Neural crest cell (in vitro differentiated cells): ENCODE measurements at places on chromosomes 16 and 17. TPM values are rescaled to one million over a fixed set of nuclear protein-coding genes. Genes with fewer than 3 reads are reported as not detected.

DNA sequence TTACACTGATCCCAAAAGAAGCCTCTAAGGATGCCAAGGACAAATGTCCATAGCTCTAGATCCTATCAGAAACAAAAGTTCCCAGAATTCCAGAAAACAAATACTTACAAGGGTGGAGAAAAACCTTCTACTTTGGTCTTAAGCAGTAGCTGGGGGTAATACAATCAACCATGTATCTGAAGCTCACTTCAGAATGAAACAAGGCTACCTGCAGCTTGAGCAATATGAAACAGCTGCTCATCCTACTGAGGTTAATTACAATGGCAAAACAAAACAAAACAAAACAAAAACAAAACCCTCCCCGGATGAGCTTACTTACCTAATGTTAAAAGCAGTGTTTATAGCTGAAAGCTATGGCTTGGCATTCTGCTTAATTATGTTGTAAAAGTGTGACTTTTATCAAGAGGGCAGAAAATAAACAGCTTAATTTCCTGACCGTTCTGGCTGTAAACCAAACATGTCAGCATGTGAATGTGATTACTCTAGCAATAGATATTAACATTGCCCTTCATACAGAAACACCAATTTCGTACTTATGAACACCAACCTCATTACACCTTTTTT, 10.5 kb downstream of the PDZD9 start:
- H3K27me3 ChIP-seq: no peaks in the 10 kb centered on the region
- no peak overlapping the region for H3K27ac ChIP-seq
- H3K4me1 ChIP-seq: no peaks in the 10 kb centered on the region
- no peak for DNase-seq

GRCh38 chr16:81931927-81932326, 79.3 kb downstream of the SDR42E1 start:
- H3K4me1 ChIP-seq: peaks cover 8% of the 10 kb centered on the region
- no peak overlapping the region for H3K27ac ChIP-seq
- no peaks in the 10 kb centered on the region for H3K36me3 ChIP-seq
- H3K27me3 ChIP-seq: no peaks in the 10 kb centered on the region

DNA sequence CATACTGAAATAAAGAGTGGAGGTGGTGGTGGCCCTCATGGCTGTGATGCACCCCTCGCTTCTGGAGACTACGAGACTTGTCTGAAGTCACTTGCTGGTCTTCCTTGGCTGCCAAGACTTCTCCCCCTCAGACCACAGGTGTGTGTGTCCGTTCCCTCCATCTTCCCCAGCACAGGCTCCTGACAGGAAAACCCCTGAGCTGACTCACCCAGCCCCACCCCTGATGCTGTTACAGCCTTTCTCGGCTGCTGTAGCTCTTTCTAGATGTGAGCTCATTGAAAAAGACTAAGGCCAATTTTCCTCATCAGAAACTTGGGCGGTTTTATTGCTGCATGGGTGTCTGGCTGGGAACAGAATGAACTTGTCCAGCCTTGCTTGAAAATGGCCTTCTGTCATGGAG, 296.9 kb downstream of the TMEM114 start:
- H3K4me3 ChIP-seq: no peak overlapping the region
- DNase-seq: no peak
- H3K4me1 ChIP-seq: no peaks in the 10 kb centered on the region

- H3K27me3 ChIP-seq: no peaks in the 10 kb centered on the region
- no peaks in the 10 kb centered on the region for H3K4me1 ChIP-seq
- peaks cover 18% of the 10 kb centered on the region for H3K36me3 ChIP-seq
- H3K4me3 ChIP-seq: no peak overlapping the region
- no peak for DNase-seq
- H3K27ac ChIP-seq: no peak overlapping the region
Measured at GRCh38 chr17:17216776-17217175, 10.6 kb upstream of the PLD6 start.

- no peaks in the 10 kb centered on the region for H3K36me3 ChIP-seq
- no peak for DNase-seq
- H3K4me3 ChIP-seq: no peak overlapping the region
- peaks cover 4% of the 10 kb centered on the region for H3K4me1 ChIP-seq
- H3K27ac ChIP-seq: no peak overlapping the region
Measured at GRCh38 chr16:87922250-87922871, 14.0 kb downstream of the CA5A start.

GRCh38 chr17:80774146-80774545, 217.5 kb upstream of the CHMP6 start:
- no peak for DNase-seq
- H3K27ac ChIP-seq: no peak overlapping the region
- no peak overlapping the region for H3K4me3 ChIP-seq
- peaks cover 16% of the 10 kb centered on the region for H3K4me1 ChIP-seq
- H3K27me3 ChIP-seq: no peaks in the 10 kb centered on the region

- peaks cover 15% of the 10 kb centered on the region for H3K27me3 ChIP-seq
- H3K27ac ChIP-seq: no peak overlapping the region
- H3K4me1 ChIP-seq: no peaks in the 10 kb centered on the region
- no peak overlapping the region for H3K4me3 ChIP-seq
- DNase-seq: no peak
- H3K36me3 ChIP-seq: no peaks in the 10 kb centered on the region
Measured at GRCh38 chr17:59433586-59433985, 102.1 kb downstream of the YPEL2 start.

DNA sequence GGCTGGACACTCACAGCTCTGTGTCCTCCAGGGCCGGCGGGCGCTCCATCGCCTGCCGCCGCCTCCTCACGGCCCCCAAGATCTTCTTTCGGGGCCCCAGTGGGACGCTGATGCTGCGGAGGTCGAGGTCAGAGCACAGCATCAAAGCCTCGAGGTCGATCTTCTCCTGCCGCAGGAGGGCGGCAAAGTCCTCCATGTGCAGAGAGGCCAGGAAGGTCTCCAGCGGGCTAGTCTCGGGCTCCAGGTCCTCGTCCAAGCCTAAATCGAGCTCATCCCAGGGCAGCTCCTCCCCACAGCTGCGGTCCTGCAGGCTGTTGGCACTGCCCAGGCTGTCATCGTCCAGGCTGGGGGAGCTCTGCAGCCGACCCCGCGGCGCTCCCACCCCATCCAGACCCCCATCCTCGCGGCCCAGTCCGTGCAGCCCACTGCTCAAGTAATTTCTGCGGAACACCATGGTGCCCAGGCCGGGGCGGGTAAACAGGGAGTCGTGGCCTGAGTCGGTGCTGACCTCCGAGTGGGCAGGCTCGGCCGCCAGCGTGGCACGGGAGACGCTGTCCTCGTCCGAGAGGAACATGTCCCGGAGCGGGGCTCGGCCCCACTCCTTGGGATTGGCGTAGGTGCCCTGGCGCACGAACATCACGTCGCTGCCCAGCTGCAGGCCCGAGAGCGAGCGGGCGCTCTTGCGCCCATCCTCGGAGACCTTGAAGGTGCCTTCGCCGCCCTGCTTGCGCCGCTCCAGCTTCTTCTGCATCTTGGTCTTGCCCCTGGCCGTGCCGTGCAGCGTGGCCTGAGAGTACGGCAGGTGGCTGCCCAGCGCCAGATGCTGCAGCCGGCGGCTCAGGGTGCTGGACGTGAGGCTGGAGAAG, 3.4 kb downstream of the USH1G start:
- DNase-seq: no peak
- no peak overlapping the region for H3K27ac ChIP-seq
- no peaks in the 10 kb centered on the region for H3K4me1 ChIP-seq
- peaks cover 43% of the 10 kb centered on the region for H3K27me3 ChIP-seq

GRCh38 chr17:7289256-7290032, 5.0 kb downstream of the YBX2 start:
- peaks cover 42% of the 10 kb centered on the region for H3K27me3 ChIP-seq
- H3K27ac ChIP-seq: no peak overlapping the region
- peaks cover 10% of the 10 kb centered on the region for H3K4me1 ChIP-seq

DNA sequence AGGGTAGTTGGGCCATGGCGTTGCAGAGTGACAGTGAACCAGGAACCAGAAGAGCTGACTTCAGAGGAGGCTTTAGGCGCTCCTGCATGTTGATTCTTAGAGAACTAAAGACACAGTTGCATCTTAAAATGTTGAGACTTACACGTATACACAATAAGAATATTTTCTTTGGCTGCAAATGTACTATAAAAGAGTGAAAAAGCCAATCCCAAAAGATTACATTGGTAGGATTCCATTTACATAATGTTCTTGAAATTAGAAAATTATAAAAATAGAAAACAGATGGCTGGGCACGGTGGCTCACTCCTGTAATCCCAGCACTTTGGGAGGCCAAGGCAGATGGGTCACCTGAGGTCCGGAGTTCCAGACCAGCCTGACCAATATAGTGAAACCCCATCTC, 738.8 kb downstream of the WWOX start:
- H3K4me3 ChIP-seq: no peak overlapping the region
- H3K36me3 ChIP-seq: no peaks in the 10 kb centered on the region
- no peak overlapping the region for H3K27ac ChIP-seq
- no peaks in the 10 kb centered on the region for H3K27me3 ChIP-seq

DNA sequence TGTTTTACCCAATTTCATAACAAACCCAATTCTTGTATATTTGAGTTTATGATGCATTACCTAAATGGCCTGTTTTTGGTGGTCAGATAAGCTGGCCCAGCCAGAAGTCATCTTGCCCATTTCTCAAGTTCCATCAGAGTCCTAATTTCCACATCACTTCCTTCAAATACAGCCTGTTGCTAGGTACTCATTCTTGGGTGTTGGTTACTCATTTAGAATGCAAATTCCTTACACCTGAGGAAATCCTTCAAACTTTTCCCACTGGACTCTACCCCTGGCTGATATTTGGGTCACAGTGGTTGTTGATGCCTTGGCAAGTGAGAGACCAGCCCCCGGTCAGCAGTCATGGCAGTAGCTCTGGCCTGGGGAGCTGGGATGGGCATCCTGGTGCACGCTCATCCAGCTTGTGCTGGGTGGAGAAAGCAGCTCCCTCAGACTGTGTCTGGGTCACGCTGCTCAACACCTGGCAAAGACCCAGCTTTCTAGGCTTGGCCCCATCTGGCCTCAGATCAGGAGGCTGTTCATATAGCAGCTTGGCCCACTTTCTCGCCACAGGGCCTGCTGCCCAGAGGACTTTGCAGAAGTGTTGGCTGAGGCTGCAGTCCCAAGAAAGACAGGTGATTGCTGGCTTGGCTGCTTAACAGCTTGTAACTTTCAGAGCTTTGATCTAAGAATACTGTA, 25.8 kb downstream of the WSB1 start:
- peaks cover 6% of the 10 kb centered on the region for H3K4me1 ChIP-seq
- peaks cover 13% of the 10 kb centered on the region for H3K36me3 ChIP-seq
- H3K4me3 ChIP-seq: no peak overlapping the region
- DNase-seq: no peak
- no peaks in the 10 kb centered on the region for H3K27me3 ChIP-seq

DNA sequence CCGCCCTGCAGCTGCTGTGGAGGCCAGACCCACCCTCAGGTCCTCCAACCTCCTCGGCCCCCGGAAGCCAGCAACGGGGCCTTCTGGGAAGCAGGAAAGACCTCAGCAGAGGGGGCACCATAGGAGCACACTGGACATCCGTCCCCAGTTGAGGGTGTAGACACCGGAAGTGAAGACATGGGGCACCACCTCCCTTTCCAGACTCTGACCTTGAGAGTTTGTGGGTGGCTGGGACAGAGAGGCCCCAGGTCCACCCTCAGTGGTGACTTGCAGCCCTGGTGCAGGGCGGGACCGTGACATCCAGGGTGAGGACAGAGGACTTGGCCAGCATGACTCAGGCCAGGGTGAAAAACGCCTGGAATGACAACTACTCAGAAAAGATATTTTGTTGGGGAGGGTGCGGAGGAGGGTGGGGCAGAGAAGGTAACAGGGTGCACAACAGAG, 19.9 kb downstream of the CEP295NL start:
- peaks cover 59% of the 10 kb centered on the region for H3K4me1 ChIP-seq
- peak overlapping the region; percentile 84 for H3K4me3 ChIP-seq
- DNase-seq: no peak

- no peaks in the 10 kb centered on the region for H3K36me3 ChIP-seq
- no peak overlapping the region for H3K4me3 ChIP-seq
- DNase-seq: no peak
- peaks cover 37% of the 10 kb centered on the region for H3K27me3 ChIP-seq
Measured at GRCh38 chr17:74196541-74197317, 6.7 kb upstream of the RPL38 start.

DNA sequence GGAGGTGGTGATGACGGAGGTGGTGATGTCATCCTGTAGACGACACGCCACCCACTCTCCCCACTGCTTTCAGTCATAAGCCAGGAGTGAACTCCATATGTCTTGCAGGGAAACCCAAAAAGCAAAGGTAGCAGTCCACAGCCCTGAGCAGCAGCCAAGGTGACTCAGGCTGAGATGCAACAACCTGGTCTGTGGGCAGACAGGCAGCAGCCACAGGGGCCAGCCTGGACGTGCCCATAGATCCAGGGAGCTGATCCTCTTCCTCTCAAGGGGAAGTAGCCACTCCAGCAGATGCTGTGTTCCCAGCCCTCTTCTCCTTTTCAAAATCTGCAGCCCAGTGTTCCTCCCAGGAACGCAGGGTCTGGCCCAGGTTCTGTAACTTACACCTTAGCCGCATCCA, 17.3 kb upstream of the CIITA start:
- H3K27me3 ChIP-seq: peaks cover 45% of the 10 kb centered on the region
- no peaks in the 10 kb centered on the region for H3K4me1 ChIP-seq
- no peak overlapping the region for H3K27ac ChIP-seq
- DNase-seq: no peak
- H3K4me3 ChIP-seq: no peak overlapping the region

DNA sequence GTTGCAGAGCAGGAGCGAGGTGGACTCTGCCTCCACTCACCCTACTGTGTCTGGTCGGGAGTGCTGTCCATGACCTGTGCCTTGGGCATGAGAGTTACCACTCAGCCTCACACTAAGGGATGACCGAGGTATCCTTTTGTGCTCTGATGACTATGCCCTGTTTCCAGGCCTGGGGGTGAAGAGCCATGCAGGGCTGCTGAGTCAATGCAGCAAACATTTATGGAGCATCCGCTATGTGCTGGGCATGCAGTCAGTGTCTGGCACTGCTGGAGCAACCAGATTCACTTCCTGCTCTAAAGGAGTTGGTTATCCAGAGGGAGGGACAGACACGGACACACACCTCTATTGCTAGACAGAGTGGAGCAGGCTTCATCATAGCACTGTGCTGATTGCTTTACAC, 7.6 kb upstream of the HNF1B start:
- peaks cover 63% of the 10 kb centered on the region for H3K27me3 ChIP-seq
- no peak for DNase-seq
- H3K27ac ChIP-seq: no peak overlapping the region
- H3K4me1 ChIP-seq: no peaks in the 10 kb centered on the region

Gene KRT25
- total RNA-seq: not detected in 2 replicates

Gene KCNJ12
- total RNA-seq: 6.1 and 6.6 TPM in 2 replicates

Gene TRPV3
- 2.1 and 2.3 TPM in 2 replicates for total RNA-seq

Gene PERCC1
- total RNA-seq: not detected in 2 replicates

Gene TP53TG3B
- not detected in 2 replicates for total RNA-seq

Gene CDH1
- 0.48 and 1.1 TPM in 2 replicates for total RNA-seq

Gene ABCA5
- total RNA-seq: 7.6 and 8.3 TPM in 2 replicates
